ENCODE measurements at places on chromosomes 3 and 15. TPM values are rescaled to one million over a fixed set of nuclear protein-coding genes. Genes with fewer than 3 reads are reported as not detected.

The HHATL gene
- 0.26 TPM for total RNA-seq

The SEMA3G gene
- 3.9 TPM for total RNA-seq

The ROBO2 gene
- 3.0 TPM for total RNA-seq

The MORC1 gene
- total RNA-seq = not detected

The GOLGA8Q gene
- 1.3 TPM for total RNA-seq

The PIERCE2 gene
- total RNA-seq = 2.0 TPM

The RTP4 gene
- 2.0 TPM for total RNA-seq

The CRYGS gene
- total RNA-seq = 3.6 TPM

The CYP19A1 gene
- total RNA-seq = not detected

The ACAN gene
- total RNA-seq = 1.6 TPM

The SEMA3B gene
- total RNA-seq = 116 TPM

The CCDC54 gene
- total RNA-seq = not detected

The CFAP20DC gene
- total RNA-seq = 1.0 TPM

The XIRP1 gene
- total RNA-seq = not detected

The MYO5C gene
- total RNA-seq = 34.8 TPM

The CHRNA7 gene
- 4.4 TPM for total RNA-seq

The KNG1 gene
- not detected for total RNA-seq

The STX19 gene
- 2.1 TPM for total RNA-seq

The ATP13A3 gene
- 56.0 TPM for total RNA-seq

The CTSH gene
- total RNA-seq = 107 TPM

The ECE2 gene
- total RNA-seq = 11.7 TPM

The TUSC7 gene
- total RNA-seq = not detected

The CKMT1B gene
- total RNA-seq = 5.9 TPM

The NR2E3 gene
- total RNA-seq = not detected

The CACNA2D3 gene
- not detected for total RNA-seq

The TRPM1 gene
- not detected for total RNA-seq

The ZPLD1 gene
- not detected for total RNA-seq

The CIB2 gene
- total RNA-seq = 3.4 TPM

The TM4SF1 gene
- total RNA-seq = 104 TPM

The TRIM59 gene
- 0.99 TPM for total RNA-seq

The PSTPIP1 gene
- total RNA-seq = 3.3 TPM

The CLSTN2 gene
- 14.8 TPM for total RNA-seq

The ANKRD63 gene
- not detected for total RNA-seq

The IQCH gene
- total RNA-seq = 1.6 TPM

The GUCA1C gene
- 0.99 TPM for total RNA-seq

The CADM2 gene
- 0.26 TPM for total RNA-seq
